DND-41 (cell line): ENCODE measurements at places on chromosomes 12 and 14.

- no peaks in the 10 kb centered on the region for H3K4me1 ChIP-seq
- H3K4me3 ChIP-seq = no peak overlapping the region
- H3K36me3 ChIP-seq = no peaks in the 10 kb centered on the region
- no peak for DNase-seq
- no peaks in the 10 kb centered on the region for H3K27me3 ChIP-seq
These were observed 22.4 kb upstream of the LRRK2 start for GRCh38 chr12:40202095-40203059.

GRCh38 chr14:61296151-61296550 is 15.0 kb upstream of the TMEM30B start:
- peaks cover 41% of the 10 kb centered on the region for H3K4me1 ChIP-seq
- no peaks in the 10 kb centered on the region for H3K27me3 ChIP-seq
- H3K36me3 ChIP-seq = no peaks in the 10 kb centered on the region
- no peak overlapping the region for H3K27ac ChIP-seq
- H3K4me3 ChIP-seq = no peak overlapping the region

DNA sequence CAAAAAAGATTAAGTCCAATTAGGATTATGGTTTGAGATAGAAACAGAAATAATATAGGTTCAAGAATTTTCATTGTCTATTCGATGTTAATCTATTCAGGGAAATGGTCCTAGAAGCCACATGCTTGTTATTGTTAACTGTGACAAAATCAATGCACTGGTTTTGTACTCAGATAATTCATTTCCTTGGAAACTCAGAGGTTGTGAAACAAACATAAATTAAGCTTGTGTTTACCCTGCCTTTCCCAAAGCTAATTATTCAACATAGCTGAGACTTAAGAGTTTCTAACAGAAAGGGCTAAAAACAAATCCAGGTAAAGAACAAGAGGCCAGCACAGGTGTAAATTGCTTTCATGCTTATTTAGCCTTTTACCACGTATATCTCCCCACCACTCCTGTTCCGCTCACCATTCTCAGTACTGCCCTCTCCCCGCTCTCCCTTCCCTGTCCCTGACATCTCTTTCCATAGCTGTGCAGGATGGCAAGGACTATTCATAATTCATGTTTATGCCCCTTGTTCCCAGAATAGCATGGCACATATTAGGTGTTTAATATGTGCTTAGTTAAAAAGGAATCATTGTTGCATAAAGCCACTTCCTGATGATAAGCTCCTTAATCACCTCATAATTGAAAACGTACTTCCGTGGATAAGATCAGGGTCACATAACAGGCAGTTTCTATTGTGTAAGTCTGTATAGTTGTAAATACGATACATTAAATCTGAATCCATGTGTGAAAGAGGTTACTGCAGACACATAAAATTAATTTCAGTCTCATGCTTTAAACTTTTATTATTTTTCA is 131.8 kb upstream of the USP15 start:
- H3K4me1 ChIP-seq = no peaks in the 10 kb centered on the region
- no peak overlapping the region for H3K4me3 ChIP-seq

DNA sequence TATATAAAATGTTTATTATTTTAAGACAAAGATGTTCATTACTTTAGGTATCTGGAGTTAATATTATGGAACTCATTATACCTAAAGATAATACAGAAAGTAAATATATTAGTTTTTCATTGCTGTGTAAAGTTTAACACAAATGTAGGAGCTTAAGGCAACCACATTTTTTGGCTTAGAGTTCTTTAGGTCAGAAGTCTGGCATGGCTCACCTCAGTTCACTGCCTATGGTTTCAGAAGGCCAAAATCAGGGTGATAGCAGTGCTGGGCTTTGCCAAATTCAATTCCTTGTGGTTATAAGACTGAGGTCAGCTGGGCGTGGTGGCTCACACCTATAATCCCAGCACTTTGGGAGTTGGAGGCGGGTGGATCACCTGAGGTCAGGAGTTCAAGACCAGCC is 35.5 kb upstream of the PRPF39 start:
- H3K27me3 ChIP-seq = no peaks in the 10 kb centered on the region
- H3K4me1 ChIP-seq = no peaks in the 10 kb centered on the region
- no peak for DNase-seq
- H3K27ac ChIP-seq = no peak overlapping the region
- H3K36me3 ChIP-seq = peaks cover 34% of the 10 kb centered on the region; the same call in 1 of the 2 replicates

GRCh38 chr12:22576473-22576872 is 32.1 kb upstream of the C2CD5 start:
- no peak overlapping the region for H3K4me3 ChIP-seq
- no peak for DNase-seq
- no peaks in the 10 kb centered on the region for H3K4me1 ChIP-seq
- H3K27me3 ChIP-seq = no peaks in the 10 kb centered on the region

GRCh38 chr12:11856971-11857370 is 207.5 kb downstream of the ETV6 start:
- H3K36me3 ChIP-seq = peaks cover 88% of the 10 kb centered on the region
- H3K27ac ChIP-seq = peak overlapping the region; percentile 51; the same call in 1 of the 2 replicates
- H3K4me1 ChIP-seq = peaks cover 48% of the 10 kb centered on the region
- no peaks in the 10 kb centered on the region for H3K27me3 ChIP-seq
- no peak for DNase-seq

- DNase-seq = no peak
- peaks cover 32% of the 10 kb centered on the region for H3K4me1 ChIP-seq
- H3K27ac ChIP-seq = peak overlapping the region; percentile 64; the same call in 1 of the 2 replicates
- H3K27me3 ChIP-seq = no peaks in the 10 kb centered on the region
- peaks cover 41% of the 10 kb centered on the region for H3K36me3 ChIP-seq
- peak overlapping the region; percentile 50; the same call in 1 of the 2 replicates for H3K4me3 ChIP-seq
These were observed 1.6 kb downstream of the ZFC3H1 start for GRCh38 chr12:71661977-71662530.
